DMS79 (cell line): ENCODE measurements at places on chromosomes 12 and 14.

- no peak for DNase-seq
Observed at GRCh38 chr12:18267427-18268099, 6.2 kb downstream of the PIK3C2G start.

DNA sequence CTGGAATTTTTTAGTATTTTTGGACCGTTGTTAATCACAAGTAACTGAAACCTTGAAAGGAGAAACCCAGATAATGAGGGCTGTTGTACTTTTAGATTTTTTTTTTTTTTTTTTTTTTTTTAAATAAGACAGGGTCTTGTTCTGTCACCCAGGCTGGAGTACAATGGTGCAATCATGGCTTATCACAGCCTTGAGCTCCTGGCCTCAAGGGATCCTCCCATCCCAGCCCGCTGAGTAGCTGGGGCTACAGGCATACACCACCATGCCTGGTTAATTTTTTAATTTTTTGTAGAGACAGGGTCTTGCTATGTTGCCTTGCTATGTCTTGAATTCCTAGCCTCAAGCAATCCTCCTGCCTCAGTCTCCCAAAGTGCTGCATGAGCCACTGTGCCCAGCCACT is 211.6 kb downstream of the SYNE2 start:
- no peak for DNase-seq

DNA sequence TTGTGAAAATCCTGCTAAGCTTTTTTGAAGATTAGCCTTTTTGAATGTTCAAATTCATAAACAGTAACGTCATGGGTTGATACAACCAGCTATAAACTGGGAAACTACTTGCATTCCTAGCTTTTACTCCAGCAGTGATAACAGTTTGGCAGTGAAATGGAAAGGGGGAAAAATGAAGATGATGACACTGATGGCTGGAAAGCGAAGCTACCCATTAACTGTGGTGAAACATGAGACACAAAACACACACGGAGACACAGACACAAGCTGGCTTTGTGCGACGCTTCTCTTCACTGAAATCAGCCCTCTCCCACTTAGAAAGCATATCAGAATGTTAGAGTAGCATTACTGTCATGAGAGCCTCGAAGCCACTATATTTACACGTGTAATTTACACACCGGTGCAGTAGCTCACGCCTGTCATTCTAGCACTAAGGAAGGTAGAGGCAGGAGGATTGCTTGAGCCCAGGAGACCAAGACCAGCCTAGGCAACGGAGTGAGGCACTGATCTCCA is 15.7 kb downstream of the VPS37B start:
- no peak for DNase-seq

GRCh38 chr12:112183141-112184021 is 58.0 kb downstream of the TRAFD1 start:
- no peak for DNase-seq

DNA sequence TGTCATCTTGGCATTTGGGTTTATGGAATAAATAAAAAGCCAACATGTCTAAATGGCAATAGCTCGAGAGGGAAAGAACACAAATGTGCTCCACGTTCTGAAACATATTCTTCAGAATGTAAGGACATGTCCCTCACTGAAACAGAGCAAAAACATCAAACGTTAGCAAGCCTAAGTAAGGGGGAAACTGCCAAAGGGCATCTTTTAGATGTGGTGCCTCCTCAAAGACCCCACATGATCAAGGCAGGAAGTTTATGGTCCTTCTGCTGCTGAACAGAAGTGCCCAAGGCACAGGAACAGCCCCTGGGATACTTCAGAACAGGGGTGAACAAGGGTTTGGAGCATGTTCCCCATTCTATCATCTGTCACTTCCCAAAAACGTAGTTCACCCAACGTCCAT is 227.0 kb downstream of the ANO2 start:
- no peak for DNase-seq

DNA sequence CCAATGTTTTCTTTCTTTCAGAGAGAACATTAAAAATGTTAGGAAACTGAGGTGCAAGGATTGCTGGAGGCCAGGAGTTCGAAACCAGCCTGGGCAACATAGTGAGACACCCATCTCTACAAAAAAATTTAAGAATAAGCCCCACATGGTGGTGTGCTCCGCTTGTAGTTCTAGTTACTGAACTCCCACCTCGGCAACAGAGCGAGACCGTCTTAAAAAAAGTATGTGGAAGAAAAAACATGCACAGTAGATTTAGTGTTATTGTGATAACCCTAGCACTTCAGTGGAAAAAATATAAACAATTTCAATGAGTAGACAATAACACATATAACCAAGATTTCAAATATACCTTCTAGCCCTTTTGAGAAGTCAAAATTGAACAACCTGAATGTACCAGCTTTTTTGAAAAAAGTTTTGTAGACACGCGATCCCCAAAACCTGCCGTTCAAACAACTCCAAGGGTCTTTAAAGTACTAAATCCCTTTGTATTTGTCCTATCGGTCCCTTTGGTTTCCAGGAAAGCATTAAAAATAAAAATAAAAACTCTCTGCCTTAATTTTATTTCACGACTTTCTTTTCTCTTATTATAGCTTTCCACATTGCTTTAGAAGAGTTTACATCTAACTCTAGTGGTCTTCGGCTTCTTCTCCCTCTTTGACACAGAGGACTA is 1.0 kb upstream of the ANO6 start:
- no peak for DNase-seq

DNA sequence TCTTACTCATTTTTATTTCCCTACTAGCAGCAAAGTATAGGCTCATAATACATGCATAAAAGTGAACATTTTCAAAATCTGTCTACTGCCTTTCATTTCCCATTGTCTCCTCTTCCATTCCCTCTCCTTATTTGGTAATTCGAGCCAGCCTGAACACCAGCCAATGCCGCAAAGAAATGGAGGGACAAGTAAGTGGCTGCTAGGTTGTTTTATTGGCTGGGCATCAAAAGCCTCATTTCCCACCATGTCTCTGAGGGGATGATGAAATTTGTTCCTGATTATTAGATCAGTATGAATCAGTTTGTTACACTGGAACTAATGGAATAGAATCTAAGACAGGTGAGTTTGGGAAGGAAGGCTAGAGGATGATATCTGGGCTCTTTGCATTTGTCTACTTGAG is 143.5 kb downstream of the KCNA5 start:
- DNase-seq: peak; percentile 32

DNA sequence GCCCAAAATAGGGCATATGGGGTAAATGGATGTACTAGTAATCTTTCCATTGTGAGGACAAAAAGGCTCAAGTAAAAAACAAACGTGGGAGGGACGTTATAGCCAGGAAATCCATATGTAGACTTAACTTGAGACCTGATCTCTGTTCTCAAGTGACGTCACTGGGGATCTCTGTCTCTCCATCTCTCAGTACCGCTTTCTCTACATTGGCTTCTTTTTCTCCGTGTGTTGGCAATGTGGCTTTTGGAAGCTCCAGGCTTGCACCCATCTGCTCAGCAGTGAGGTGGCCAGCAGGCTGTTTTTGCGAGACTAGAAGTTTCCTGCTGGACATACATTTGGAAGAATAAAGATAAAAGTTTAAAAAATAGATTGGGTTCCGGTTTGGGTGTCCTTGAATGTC is 66.0 kb upstream of the NRXN3 start:
- DNase-seq: no peak

- DNase-seq: no peak
Observed at GRCh38 chr12:105907982-105908381, 230.8 kb downstream of the NUAK1 start.

- DNase-seq: peak; percentile 54
Observed at GRCh38 chr14:60349663-60350365, 100.8 kb downstream of the PPM1A start.

GRCh38 chr12:20099395-20100183 is 268.7 kb upstream of the PDE3A start:
- DNase-seq: no peak

GRCh38 chr12:31238764-31239387 is 87.1 kb downstream of the SINHCAF start:
- DNase-seq: peak; percentile 25

GRCh38 chr12:5705791-5706190 is 239.3 kb downstream of the ANO2 start:
- DNase-seq: no peak
